ENCODE measurements at places on chromosomes 16 and 17. TPM values are rescaled to one million over a fixed set of nuclear protein-coding genes. Genes with fewer than 3 reads are reported as not detected.

DNA sequence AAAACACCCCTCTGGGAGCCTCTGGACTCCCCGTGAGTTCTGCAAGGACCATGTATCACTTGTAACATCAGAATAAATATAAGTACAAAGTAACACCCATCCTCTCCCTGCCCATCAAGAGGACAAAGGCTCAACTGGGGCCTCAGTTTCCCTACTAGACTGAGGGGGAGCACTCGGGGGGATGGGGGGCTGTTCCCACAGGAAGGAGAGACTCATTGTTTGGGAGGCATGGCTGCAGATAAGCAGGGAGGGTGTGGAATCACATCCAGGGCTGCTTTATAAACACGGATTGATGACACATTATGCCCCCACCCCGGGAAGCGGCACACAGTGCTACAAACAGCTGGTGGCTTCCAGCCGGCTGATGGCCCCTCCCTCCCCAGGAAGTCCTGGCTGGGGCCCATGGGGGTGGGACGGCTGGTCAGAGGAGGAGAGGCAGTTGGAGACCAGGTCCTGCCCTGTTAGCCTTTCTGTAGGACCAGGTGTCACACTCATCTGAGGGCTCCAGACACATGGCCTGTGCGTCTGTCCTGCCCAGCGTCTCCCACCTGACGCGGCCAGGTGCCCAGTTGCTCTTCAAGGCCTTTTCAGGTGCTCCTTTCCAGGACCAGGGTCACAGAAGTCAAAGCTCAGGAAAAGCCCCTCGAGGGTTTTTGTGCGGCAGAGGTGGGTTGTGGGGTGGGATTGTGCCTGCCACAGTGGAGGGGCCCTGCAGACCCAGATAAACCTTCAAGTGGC lies 1.3 kb upstream of the MPG start:
- no peaks in the 10 kb centered on the region for H3K36me3 ChIP-seq
- H3K4me1 ChIP-seq: peaks cover 38% of the 10 kb centered on the region
- peak overlapping the region; percentile 91 for H3K4me3 ChIP-seq

DNA sequence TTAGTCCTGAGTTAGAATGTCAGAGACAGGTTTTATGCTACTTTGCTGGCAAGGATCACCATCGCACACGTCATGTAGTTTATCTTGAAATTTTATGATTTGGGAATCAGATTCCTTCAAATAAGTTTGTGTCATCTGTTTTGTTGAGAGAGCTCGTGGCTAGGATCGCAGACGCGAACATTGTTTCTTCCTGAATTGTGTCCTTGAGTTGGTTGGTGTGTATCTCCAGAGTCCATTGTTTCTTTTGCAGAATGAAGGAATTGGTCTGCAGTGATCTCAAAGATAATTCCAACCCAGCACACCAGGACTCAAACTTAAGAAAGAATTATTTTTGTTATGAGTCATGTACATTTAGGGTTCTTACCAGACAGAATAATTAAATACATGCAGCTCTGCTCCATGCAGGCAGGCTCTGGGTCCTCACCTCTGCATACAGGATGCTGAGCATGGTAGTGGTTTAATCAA lies 51.6 kb downstream of the PRKCA start:
- H3K27ac ChIP-seq: no peak overlapping the region
- H3K4me3 ChIP-seq: no peak overlapping the region
- no peaks in the 10 kb centered on the region for H3K27me3 ChIP-seq
- no peaks in the 10 kb centered on the region for H3K36me3 ChIP-seq

GRCh38 chr16:79407005-79407404 lies 193.5 kb downstream of the MAF start:
- H3K27me3 ChIP-seq: no peaks in the 10 kb centered on the region
- no peaks in the 10 kb centered on the region for H3K36me3 ChIP-seq
- DNase-seq: no peak
- H3K4me3 ChIP-seq: no peak overlapping the region

- DNase-seq: no peak
- peak overlapping the region; percentile 92 for H3K4me3 ChIP-seq
- H3K27ac ChIP-seq: peak overlapping the region; percentile 98
Measured at GRCh38 chr16:69329369-69330285, 761 bp downstream of the PDF start.

DNA sequence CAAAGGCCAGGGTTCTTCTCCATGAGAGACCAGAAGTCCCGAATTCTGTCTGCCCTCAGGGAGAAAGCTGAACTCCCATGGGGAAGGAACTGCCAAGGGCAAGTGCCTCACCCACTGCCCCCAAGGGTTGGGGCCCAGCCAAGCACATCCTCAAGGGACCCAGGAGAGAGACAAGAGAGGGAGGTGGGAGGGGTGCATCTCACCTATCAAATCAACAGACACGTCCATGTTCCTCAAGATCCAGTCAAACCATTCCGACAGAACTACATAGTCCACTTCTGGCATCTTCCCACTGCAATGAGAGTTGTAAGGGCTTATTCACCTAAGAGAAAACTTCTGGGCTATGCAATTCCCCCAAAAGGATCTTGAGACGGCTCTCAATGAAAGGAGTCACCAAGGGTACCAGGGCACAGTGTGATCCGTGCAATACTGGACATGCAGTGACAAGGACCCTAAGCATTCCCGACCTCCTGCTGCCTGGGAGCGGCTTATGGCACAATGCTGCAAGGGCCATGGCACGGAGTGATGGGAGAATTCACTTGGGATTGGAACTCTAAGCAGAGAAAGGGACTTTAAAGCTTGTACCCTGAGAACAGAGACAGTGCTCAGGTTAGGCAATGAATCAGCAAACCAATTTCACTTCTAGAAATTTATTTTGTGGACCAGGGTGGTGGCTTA lies 32.2 kb downstream of the TK2 start:
- H3K27me3 ChIP-seq: no peaks in the 10 kb centered on the region
- H3K4me1 ChIP-seq: peaks cover 55% of the 10 kb centered on the region
- H3K36me3 ChIP-seq: peaks cover 30% of the 10 kb centered on the region
- peak overlapping the region; percentile 58 for H3K4me3 ChIP-seq
- DNase-seq: no peak

GRCh38 chr17:10083864-10084263 lies 114.5 kb downstream of the GAS7 start:
- H3K36me3 ChIP-seq: no peaks in the 10 kb centered on the region
- H3K4me1 ChIP-seq: no peaks in the 10 kb centered on the region
- H3K27me3 ChIP-seq: no peaks in the 10 kb centered on the region
- H3K27ac ChIP-seq: no peak overlapping the region
- DNase-seq: no peak

- no peaks in the 10 kb centered on the region for H3K36me3 ChIP-seq
- H3K4me1 ChIP-seq: peaks cover 82% of the 10 kb centered on the region
- DNase-seq: no peak
- no peaks in the 10 kb centered on the region for H3K27me3 ChIP-seq
- H3K4me3 ChIP-seq: no peak overlapping the region
Measured at GRCh38 chr17:78731904-78732303, 50.2 kb downstream of the CYTH1 start.

DNA sequence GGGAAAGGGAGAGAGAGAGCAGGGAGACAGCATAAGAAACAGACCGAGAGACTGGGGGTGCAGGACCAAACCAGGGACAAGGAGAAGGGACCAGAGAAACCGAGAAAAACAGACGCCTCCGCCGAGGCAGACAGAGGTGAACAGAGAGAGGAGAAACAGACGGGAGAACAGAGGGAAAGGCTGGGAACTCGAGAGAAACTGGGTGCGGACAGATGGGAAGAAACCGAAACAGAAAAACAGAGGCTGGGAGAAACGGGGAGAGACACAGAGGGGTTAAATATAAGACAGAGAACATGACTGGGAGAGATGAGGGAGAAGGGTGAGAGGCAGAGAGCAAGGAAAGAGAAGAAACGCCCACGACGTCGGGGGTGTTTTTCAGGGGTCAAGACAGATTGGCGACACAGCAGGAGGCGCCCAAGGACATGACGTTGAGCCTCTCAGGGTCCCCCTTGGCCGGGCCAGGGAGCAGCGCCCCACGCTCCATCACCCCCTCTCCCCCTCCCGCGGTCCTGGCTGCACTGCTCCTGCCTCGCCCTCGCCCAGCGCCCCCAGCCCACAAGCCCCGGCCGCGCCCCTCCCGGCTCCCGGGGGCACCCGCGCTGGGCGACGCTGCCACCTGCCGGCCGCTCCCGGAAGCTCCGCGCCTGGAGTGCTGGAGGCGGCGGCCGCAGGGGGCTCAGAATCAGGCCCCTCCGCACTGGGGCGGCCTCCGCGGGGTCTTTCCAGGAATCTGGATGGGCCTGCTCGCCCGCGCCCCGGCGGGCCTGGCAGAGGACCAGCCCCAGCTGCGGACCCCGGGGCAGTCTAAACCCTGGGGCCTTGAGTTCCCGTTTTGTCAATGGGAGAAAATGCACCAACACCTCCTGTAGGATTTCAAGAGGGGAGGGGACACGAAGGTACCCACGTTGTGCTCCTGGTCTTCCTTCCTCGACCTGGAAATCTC lies 1.3 kb upstream of the TMEM92 start:
- H3K27me3 ChIP-seq: peaks cover 28% of the 10 kb centered on the region
- peak overlapping the region; percentile 16 for H3K27ac ChIP-seq
- no peaks in the 10 kb centered on the region for H3K4me1 ChIP-seq
- peak overlapping the region; percentile 70 for H3K4me3 ChIP-seq

GRCh38 chr16:57807252-57807967 lies 5.1 kb upstream of the KIFC3 start:
- DNase-seq: no peak
- peaks cover 42% of the 10 kb centered on the region for H3K4me1 ChIP-seq
- H3K27ac ChIP-seq: no peak overlapping the region

DNA sequence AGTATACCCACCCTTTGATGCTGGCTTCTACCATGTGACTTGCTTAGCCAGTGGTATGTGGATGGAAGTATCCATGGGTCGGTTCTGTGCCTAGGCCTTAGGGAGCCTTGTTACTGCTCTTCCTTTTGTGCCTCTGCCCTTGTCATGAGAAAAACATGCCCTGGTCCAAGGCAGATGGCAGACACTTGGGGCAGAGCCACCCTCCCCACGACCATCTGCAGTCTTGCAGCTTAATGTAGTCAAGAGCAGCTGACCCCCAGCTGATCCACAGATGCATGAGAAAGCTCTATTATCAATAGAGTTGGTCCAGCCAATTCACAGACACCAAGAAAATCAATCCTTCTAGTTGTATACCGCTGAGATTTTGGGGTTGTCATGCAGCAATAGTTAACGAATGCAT lies 95.7 kb downstream of the SLC39A11 start:
- no peak overlapping the region for H3K27ac ChIP-seq
- H3K4me1 ChIP-seq: no peaks in the 10 kb centered on the region
- H3K4me3 ChIP-seq: no peak overlapping the region
- DNase-seq: no peak

GRCh38 chr17:71635187-71635586 lies 485.6 kb upstream of the SOX9 start:
- H3K27me3 ChIP-seq: no peaks in the 10 kb centered on the region
- no peak overlapping the region for H3K4me3 ChIP-seq
- no peaks in the 10 kb centered on the region for H3K36me3 ChIP-seq
- no peak overlapping the region for H3K27ac ChIP-seq
- H3K4me1 ChIP-seq: no peaks in the 10 kb centered on the region
- DNase-seq: no peak

GRCh38 chr17:76561332-76561731 lies 21.5 kb downstream of the PRCD start:
- H3K4me3 ChIP-seq: peak overlapping the region; percentile 82
- no peaks in the 10 kb centered on the region for H3K27me3 ChIP-seq
- peaks cover 71% of the 10 kb centered on the region for H3K4me1 ChIP-seq
- H3K36me3 ChIP-seq: no peaks in the 10 kb centered on the region
- no peak for DNase-seq

DNA sequence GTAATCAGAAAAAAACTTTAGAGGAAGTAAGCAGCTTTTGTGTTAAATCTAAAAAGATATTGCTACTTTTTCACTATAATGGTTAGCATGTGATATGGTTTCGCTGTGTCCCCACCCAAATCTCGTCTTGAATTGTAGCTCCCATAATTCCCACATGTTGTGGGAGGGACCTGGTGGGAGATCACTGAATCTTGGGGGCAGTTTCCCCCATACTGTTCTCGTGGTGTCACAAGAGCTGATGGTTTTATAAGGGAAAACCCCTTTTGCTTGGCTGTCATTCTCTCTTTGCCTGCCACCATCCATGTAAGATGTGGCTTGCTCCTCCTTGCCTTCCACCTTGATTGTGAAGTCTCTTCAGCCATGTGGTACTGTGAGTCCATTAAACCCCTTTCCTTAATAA lies 117.1 kb downstream of the KCNJ2 start:
- H3K4me3 ChIP-seq: no peak overlapping the region
- no peaks in the 10 kb centered on the region for H3K4me1 ChIP-seq
- no peaks in the 10 kb centered on the region for H3K27me3 ChIP-seq
- DNase-seq: no peak
- no peaks in the 10 kb centered on the region for H3K36me3 ChIP-seq

DNA sequence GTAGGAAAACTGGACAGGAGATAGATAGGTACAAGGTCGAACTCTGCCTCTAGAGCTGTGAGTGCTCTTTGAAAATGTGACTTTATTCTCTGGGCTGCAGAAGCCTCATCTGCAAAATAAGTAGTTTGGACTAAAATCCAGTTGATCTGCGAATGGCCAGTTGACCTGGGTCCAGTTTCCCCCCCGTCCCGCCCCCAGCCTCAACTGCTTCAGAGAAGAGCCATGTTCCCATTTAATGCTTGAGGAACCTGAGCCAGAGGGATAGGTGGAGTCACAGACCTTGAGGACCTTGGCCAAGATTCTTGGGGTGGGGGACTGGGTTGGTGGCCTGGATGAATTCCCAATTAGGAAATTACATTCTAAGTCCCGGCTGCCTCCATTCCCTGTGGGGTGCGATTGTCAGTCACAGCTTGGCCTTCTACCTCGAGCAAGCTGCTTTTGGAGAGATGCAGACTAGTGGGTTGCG lies 14.1 kb downstream of the TBX2 start:
- peaks cover 23% of the 10 kb centered on the region for H3K27me3 ChIP-seq
- no peak for DNase-seq
- peaks cover 15% of the 10 kb centered on the region for H3K4me1 ChIP-seq
- H3K4me3 ChIP-seq: peak overlapping the region; percentile 72

DNA sequence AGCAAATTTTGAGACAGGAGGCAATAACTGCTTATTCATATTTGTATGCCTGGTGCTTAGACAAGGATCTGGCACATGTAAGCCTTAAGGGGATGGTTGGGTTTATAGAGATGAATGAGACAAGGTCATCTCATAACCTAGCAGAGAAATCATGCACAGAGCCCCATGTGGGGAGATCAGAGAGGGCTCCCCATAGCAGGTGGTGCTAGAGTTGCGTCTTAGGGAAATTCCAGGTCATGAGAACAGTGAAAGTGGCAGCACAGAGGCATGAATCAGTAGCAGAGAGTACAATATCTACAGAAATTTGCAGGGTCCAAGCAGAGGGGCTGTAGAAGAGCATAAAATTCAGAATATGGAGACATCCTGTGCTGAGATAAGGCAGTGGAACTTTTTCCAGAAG lies 57.3 kb downstream of the SLC6A2 start:
- no peak overlapping the region for H3K4me3 ChIP-seq
- H3K27ac ChIP-seq: no peak overlapping the region
- no peak for DNase-seq
- no peaks in the 10 kb centered on the region for H3K27me3 ChIP-seq
- no peaks in the 10 kb centered on the region for H3K36me3 ChIP-seq

HSD17B1 gene
- total RNA-seq: 0.54 TPM

PDK2 gene
- total RNA-seq: 99.5 TPM

ZNF423 gene
- total RNA-seq: 16.2 TPM

ADAMTS18 gene
- total RNA-seq: not detected

TMEM204 gene
- total RNA-seq: 11.3 TPM

SLC52A1 gene
- not detected for total RNA-seq

ACE gene
- total RNA-seq: 2.0 TPM

DNAJA2 gene
- 91.3 TPM for total RNA-seq

Measured in psoas muscle (tissue), 8 donors.